ENCODE measurements at places on chromosomes 4 and X.
A peak's percentile ranks its signal among the peaks of the same experiment; 100 is the strongest.

DNA sequence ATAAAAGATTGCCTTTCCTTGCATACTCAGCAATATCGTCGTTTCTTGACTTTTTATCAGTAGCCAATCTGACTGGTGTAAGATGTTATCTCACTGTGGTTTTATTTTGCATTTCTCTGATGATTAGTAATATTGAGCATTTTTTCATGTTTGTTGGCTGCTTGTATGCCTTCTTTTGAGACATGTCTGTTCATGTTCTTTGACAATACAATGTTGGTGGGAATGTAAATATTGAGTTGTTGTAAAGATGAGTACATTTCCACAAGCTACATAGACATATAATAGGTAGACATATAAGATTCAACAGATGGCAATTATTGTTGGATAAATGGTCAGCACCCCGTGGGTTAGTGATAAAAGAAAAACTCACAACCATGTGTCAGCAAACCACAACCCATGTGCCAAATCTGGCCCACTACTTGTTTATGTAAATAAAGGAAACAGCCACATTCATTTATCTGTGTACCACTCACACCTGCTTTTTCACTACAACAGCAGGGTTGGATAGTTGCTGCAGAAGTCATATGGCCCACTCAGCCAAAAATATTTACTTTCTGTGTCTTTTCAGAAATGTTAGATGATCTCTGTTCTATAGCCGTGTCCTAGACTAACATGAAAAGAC, 153.1 kb upstream of the VCX start:
- DNase-seq: no peak

DNA sequence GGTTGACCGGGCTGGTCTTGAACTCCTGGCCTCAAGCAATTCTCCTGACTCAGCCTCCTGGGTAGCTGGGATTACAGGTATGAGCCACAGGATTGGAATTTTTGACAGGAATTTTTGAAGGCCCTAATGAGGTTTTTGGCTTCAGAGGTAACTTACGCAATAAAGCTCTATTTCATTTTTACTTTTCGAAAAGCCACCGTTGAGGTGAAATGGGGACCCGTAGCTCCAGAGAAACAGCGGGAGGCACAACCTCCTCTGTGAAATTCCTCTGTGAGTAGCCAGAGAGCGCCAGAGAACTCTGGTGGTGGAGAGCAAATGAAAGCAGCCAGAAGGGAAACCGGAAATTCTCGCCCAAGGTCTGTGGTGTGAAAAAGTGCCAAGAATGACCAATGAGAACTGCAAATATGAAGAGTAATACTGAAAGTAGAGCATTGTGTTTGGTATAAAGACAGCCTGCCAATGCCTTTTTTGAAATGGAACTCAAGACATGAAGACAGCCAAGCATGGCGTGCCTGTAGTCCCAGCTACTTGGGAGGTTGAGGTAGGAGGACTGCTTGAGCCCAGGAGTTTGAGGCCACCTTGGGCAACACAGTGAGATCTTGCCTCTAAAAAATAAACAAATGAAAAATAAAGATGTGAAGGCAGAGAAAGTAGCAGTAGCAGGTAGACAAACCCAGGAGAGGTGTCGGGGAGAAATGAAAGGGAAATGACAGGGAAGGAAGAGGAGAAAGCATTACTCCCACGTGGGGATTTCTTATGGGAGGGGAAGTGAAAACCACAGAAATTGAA, 33.0 kb upstream of the TMEM131L start:
- DNase-seq: peak; percentile 30

- no peak for DNase-seq
These were observed 26.4 kb downstream of the MOSPD2 start for GRCh38 chrX:14899607-14900006.

GRCh38 chr4:56856656-56857055, 35.2 kb upstream of the SPINK2 start:
- DNase-seq: no peak

All from activated T-helper 1 cell treated with Interleukin-2 at 50 U/mL for 16 hours (primary cell).